IMR-90 (cell line): ENCODE measurements at places on chromosomes 1 and 21. TPM values are rescaled to one million over a fixed set of nuclear protein-coding genes. Genes with fewer than 3 reads are reported as not detected.

DNA sequence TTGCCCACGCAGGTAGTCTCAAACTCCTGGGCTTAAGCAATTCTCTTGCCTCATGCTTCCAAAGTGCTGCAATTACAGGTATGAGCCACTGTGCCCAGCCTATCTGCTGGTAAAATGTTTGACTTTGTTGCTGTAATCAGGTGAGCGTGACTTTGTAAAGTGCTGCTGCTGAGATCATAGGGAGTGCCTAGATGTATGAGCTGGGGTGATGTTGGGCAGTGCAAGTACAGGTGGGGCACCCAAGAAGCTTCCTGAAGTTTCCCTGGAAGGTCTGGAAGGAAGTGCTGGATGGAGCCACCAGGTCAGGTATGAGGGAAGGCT, 43.1 kb downstream of the KIF21B start:
- H3K27ac ChIP-seq = no peak overlapping the region
- DNase-seq = no peak
- peaks cover 2% of the 10 kb centered on the region; the same call in 1 of the 2 replicates for H3K4me1 ChIP-seq
- no peaks in the 10 kb centered on the region; the same call in 1 of the 2 replicates for H3K27me3 ChIP-seq

DNA sequence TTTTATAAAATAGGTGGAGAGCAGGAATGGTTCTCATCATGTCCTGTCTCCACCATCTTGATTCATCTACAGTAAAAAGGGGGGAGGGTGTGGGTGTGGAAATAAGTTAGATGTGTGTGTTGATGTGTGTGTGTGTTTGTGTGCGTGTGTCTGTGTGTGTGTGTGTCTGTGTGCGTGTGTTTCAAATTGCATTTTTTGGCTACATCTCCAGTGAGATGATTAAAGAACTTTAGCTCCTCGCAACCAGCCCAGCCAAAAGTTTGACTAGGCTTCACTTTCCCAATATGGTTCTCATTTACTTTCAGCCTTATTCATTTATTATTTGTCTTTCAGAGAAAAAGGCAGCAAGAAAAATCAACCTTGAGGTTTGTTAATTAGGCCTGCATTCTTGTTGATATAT, 14.7 kb upstream of the HAO2 start:
- H3K36me3 ChIP-seq = no peaks in the 10 kb centered on the region
- no peak overlapping the region for H3K27ac ChIP-seq
- no peaks in the 10 kb centered on the region for H3K4me1 ChIP-seq
- H3K4me3 ChIP-seq = no peak overlapping the region
- DNase-seq = no peak

DNA sequence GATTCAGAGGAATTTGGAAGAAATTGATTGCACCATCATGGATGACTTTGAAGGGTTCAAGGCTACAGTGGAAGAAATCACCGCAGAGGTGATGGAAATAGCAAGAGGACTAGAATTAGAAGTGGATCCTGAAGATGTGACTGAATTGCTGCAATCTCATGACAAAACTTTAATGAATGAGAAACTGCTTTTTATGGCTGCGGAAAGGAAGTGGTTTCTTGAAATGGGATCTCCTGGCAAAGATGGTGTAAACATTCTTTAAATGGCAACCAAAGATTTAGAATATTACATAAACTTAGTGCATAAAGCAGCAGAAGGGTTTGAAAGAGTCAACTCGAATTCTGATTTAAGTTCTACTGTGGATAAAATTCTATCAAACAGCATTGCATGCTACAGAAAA, 698.6 kb downstream of the PLA2G4A start:
- no peak overlapping the region for H3K27ac ChIP-seq
- no peaks in the 10 kb centered on the region for H3K36me3 ChIP-seq
- peak; percentile 24 for DNase-seq
- no peaks in the 10 kb centered on the region for H3K4me1 ChIP-seq

- no peak overlapping the region for H3K4me3 ChIP-seq
- H3K36me3 ChIP-seq = no peaks in the 10 kb centered on the region
- peak; percentile 58 for DNase-seq
- H3K27me3 ChIP-seq = no peaks in the 10 kb centered on the region
- H3K27ac ChIP-seq = no peak overlapping the region
- H3K4me1 ChIP-seq = no peaks in the 10 kb centered on the region
These were observed 34.0 kb downstream of the ST6GALNAC5 start for GRCh38 chr1:76901158-76901767.

DNA sequence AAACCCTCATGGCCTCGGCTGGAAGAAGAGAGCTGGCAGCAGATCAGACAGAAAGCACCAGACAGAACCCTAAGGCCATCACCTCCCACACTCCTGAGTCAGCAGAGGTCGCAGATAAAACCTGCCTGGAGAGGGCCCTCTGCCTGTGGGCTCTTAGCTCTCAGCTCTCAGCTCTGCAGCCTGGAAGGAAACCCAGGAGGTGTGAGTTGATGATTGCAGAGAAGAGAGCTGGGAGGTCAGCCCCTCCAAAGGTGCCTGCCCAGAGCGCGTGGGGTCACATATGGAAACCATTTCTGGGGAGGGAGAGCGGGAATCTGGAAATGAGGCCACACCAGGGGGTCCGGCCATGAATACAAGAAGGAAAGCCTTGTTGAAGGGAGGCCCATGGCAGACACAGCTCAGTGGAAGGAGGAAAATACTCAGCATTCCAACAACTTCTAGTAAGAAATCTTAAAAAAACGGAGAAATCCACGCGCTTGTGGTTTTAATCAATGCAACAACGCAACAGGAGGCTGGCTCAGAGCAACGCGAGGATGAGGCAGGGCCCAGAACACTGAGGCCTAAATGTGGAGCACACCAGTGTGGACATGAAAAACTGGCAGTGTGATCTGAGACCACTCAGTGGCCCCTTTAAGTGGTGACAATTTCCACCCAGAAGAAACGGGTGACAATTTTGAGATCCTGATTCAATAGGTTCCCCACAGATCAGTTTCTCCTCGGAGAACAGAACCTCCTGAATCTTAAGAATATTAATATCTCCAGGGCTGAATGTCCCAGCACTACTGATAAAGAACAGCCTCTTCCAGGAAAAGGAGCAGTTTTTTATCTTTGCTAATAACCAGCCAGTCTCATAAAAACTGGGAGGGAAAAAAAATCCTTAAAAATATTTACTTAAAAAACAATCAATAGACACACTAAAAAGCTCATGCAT, 45.7 kb downstream of the PSMG1 start:
- no peak overlapping the region for H3K4me3 ChIP-seq
- H3K4me1 ChIP-seq = peaks cover 7% of the 10 kb centered on the region; the same call in 1 of the 2 replicates
- no peak overlapping the region for H3K27ac ChIP-seq
- peak; percentile 24 for DNase-seq
- peaks cover 19% of the 10 kb centered on the region for H3K27me3 ChIP-seq

GRCh38 chr1:17244821-17245740, 3.8 kb upstream of the PADI3 start:
- no peak overlapping the region for H3K27ac ChIP-seq
- no peak for DNase-seq
- H3K4me1 ChIP-seq = no peaks in the 10 kb centered on the region
- H3K4me3 ChIP-seq = no peak overlapping the region

- H3K4me3 ChIP-seq = no peak overlapping the region
- DNase-seq = no peak
- no peaks in the 10 kb centered on the region for H3K36me3 ChIP-seq
- H3K27ac ChIP-seq = no peak overlapping the region
- H3K4me1 ChIP-seq = no peaks in the 10 kb centered on the region
These were observed 547.3 kb upstream of the BEND5 start for GRCh38 chr1:49323925-49324540.

DNA sequence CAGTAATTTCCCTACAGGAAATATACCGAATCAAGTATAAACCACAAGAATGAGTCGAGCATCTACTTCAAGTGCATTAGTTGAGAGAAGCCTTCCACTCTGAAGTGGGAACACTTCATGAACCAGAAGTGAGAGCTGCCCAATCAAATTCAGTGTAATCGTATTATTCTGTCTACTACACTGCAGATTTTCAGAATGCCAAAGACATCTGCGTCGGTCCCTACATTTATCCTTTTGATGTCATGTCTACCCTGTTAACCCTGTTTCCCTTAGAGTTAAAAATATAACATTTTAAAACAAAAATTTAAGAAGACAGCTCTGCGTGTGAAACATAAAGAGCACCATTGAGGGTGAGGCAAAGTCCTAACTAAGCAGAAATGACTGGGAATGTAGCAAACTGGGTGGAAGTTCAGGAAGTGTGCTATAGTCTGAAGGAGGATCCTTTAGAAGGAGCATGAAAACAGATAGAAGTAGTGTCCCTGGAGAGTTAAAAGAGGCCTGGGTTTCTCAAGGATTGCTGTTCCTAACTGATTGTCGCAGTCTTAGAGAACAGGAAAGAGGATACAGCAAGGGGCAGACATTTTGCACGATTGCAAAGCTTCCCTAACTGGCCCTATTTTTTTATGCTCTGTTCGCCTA, 291.2 kb downstream of the PTPRC start:
- no peaks in the 10 kb centered on the region for H3K27me3 ChIP-seq
- H3K4me3 ChIP-seq = peak overlapping the region; percentile 20; the same call in 1 of the 2 replicates
- peak; percentile 31 for DNase-seq

DNA sequence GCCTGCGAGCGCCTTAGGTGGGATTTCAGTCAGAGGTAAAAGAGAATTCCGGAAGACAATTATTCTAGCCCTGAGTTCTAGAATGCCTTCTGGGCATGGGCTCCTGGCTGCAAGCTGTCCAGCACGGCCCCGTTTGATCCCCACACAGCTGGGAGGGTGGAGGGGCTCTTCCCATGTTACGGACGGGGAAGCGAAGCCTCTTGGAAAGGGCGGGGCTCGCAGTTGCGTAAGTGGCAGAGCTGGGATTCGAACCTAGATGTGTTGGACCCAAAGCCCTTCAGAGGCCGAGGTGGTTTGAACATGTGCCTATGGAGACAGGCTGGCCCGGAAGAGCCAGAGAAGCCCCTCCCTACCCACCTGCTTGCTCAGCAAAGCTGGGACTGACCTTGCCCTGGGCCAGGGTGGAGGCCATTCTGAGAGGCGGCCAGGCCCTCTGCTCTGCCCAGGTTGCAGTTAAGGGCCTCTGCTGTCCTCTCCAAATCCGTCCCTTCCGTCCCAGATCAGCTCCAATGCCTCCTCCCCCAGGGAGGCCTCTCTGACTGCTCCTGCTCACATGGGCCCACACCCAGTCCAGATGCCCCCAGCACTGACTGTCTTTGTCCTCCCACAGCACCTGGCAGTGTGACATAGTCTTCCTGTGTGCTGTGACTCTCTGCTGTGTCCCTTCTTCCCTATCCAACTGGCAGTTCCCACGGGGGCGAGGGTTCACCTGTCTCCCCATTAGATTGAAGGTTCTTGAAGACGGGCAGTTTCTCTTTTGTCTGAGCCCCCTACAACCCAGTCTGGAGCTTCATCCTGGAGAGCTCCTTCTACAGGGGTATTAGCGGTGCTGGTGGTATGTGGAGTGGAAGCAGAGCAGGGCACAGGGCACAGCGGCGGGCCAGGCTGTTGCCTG, 1.2 kb upstream of the HSPB7 start:
- DNase-seq = no peak
- H3K36me3 ChIP-seq = no peaks in the 10 kb centered on the region
- H3K4me3 ChIP-seq = no peak overlapping the region
- no peaks in the 10 kb centered on the region; the same call in 1 of the 2 replicates for H3K27me3 ChIP-seq
- H3K4me1 ChIP-seq = peaks cover 23% of the 10 kb centered on the region

- DNase-seq = no peak
- H3K27ac ChIP-seq = no peak overlapping the region
- no peaks in the 10 kb centered on the region for H3K4me1 ChIP-seq
- H3K36me3 ChIP-seq = no peaks in the 10 kb centered on the region
These were observed 43.8 kb downstream of the FGGY start for GRCh38 chr1:59340411-59341307.

Gene SPAG17
- under 0.01 TPM in 1 of 2 replicates, not detected in the other for total RNA-seq

Gene GTF2B
- 41.0 and 55.5 TPM in 2 replicates for total RNA-seq
